ENCODE measurements at places on chromosomes 7 and 10.

DNA sequence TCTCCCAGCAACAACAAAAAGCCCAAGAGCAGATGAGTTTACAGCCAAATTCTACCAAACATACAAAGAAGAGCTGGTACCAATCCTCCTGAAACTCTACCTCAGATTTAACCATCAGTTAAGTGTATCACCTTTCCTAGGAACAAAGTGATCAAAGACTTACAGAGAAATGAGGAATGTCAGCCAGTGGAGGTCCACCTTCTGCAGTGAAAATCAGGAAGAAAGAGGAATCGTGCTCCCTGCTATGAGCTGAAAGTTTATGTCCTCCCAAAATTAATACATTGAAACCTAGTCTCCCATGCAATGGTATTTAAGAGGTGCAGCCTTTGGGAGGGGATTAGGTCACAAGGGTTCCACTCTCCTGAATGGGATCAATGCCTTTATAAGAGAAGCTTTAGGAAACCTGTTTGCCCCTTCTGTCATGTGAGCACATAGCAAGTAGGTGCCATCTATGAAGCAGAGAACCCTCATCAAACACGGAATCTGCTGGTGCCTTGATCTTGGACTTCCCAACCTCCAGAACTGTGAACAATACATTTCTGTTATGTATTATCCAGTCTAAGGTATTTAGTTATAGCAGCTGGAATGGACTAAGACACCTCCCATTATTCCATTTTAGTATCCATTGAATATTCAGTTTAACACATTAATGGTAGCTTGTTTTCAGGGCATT, 139.0 kb upstream of the FZD8 start:
- no peak for DNase-seq

GRCh38 chr7:33061282-33061937, 1.2 kb downstream of the NT5C3A start:
- DNase-seq: no peak

GRCh38 chr10:73803680-73804286, 7.6 kb downstream of the NDST2 start:
- no peak for DNase-seq

DNA sequence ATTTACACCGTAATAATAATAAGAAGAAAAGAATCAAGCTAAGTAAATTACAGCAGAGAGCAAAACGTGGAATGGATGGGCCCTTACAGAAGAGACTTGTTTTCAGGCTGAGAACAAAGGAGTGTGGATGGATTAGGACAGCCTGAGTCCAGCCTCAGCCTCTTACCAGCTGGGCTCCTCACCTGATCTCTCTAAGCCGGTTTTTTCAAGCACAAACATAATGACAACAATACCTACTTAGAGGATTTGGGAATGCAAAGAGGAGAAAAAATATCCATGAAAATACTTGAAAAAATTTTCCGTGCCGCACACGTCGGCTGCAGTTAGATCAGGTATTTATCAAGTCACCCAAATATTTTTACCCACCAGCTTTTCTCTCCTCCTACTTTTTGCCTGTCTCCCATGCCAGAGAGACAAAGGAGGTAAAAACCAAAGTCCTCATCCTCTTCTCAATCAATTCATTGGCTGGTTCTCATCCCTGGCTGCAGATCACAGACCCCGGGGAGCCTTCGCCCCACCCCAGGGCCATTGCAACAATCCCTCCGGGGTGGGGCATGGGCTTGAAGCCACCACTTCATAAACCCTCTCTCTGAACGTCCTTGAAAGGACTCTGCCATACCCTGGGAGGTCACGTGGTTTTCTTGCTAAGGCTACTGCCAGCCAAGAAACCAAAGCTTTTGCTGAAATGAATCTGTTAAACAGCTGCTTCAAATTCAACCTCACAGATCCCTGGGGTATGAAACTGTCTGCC, 29.7 kb upstream of the GTF2I start:
- peak; percentile 86 for DNase-seq

DNA sequence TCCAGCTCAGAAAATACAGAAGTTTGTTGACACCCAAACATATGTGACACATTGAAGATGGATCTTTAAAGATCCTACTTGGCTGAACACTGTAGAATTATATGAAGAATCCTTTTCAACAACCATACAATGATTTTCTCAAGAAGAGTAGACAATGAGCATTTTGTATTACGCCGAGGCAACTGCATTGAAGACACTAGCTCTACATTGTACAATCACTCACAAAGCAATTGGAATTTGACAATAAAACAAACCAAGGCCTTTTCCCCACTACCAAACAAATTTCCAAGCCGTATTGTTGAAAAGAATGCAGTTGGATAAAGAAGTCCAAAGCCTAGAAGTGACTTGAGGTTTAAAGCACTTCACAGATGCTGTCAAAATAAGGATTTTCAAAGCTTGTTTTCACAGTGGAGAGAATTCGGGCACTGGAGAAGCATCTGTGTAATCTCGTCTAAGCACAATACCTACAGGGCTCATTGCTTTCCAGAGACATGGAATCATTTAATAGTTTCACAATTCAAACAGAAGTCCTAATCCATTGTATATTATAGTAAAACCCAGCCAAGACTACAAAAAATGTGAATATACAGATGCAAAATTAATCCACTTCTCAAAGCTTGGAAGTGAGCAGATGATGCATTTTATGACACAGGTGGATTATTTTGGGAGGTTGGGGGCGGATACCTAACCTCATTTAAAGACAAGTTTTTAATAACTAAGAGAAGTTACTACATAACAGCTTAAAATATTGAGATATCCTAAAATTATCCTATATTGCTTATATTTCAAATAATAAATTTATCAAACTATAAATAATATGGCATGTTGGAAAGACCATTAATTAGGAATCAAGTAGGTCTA, 78.6 kb downstream of the SORCS1 start:
- no peak for DNase-seq

DNA sequence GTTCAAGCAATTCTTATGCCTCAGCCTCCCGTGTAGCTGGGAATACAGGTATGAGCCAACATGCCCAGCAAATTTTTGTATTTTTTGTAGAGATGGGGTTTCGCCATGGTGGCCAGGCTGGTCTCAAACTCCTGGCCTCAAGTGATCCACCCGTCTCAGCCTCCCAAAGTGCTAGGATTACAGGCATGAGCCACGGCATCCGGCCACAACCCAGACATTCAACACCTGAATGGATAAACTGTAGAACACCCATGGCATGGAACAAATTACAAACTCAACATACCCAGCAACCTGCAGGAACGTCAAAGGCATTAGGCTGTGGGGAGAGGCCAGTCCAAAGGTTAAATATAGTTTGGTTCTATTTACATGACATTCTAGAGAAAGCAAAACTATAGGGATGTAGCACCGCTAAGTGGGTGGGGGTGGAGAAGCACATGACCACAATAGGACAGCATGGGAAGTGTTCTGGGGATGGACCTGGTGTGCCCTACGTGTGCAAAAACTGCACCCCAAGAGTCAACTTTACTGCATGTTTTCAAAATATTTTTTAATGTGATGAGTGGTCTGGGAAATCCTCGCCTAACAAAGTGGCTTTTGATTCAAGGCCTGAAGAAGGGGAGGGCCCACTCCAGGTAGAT, 6.5 kb upstream of the PGAM2 start:
- DNase-seq: no peak
